ENCODE measurements at places on chromosomes 6 and 20.

GRCh38 chr6:82954937-82955577 is 110.6 kb downstream of the UBE3D start:
- DNase-seq, result peak; percentile 16

GRCh38 chr6:136897071-136897470 is 25.0 kb upstream of the SLC35D3 start:
- DNase-seq, result no peak

DNA sequence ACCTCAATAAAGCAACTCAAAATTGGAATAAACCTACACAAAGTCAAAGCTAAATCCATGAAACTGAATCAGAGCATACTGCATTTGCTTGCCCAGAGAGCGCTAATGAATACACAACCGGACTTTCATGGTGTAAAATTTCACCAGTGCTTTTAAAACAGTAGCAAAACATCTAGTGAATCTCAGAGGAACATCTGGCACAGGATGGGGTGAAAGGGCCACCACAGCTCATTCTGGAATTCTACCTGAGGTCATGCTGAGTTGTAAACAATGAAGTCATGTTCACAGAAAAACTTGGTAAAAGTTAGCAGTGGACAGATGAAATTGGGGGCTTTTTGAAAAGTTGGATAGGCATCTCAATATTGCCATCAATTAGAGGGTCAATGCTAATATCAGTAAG is 125.6 kb upstream of the STXBP5 start:
- no peak for DNase-seq

DNA sequence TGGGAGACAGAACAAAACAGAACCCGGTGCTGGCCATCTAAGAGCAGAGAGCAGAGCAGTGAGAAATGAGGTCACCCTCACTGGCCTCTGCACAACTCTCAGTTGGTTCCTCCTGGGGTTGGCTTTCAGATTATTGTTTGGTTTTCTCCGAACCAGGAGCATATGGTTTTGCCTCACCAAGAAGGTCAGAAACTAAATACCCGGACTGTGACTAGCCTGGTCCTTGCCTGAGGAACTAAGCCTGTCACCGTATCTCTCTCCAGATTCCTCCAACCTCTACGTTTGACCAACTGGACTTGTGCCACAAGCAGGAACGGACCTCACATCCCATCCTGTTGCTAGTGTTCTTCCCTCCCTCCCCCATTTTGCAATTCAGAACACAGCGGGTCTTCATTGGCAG is 450.4 kb upstream of the JARID2 start:
- no peak for DNase-seq

- no peak for DNase-seq
These were observed 1.3 kb upstream of the BLOC1S5 start for GRCh38 chr6:8065519-8065911.

DNA sequence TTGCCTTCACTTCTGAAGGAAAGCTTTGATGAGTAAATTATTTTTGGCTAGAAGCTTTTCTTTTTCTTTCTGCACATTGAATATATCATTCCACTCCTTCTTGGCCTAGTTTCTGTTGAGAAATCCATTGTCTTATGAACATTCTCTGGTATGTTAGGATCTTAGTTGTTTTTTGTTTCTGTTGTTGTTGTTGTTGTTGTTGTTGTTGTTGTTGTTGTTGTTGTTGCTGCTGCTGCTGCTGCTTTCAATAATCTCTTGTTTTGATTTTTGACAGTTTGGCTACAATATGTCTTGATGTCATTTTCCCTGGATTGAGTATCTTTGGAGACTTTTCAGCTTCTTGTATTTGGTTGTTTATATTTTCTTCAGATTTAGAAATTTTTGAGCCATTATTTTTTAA is 836.5 kb upstream of the MAN1A1 start:
- DNase-seq, result no peak

DNA sequence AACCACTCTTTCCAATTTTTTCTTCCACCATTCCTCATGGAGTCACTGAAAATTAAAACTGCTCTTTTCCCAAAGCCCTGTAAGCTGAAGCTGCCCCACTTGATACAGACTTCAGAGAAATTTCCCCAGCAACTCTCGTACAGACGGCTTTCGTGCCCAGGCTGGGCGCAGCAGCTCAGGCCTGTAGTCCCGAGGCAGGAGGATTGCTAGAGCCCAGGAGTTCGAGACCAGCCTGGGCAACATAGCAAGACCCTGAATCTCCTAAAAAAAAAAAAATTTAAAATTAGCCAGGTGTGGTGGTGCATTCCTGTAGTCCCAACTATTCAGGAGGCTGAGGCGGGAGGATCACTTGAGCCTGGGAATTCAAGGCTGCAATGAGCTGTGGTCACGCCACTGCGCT is 6.6 kb downstream of the PPDPF start:
- DNase-seq, result no peak

DNA sequence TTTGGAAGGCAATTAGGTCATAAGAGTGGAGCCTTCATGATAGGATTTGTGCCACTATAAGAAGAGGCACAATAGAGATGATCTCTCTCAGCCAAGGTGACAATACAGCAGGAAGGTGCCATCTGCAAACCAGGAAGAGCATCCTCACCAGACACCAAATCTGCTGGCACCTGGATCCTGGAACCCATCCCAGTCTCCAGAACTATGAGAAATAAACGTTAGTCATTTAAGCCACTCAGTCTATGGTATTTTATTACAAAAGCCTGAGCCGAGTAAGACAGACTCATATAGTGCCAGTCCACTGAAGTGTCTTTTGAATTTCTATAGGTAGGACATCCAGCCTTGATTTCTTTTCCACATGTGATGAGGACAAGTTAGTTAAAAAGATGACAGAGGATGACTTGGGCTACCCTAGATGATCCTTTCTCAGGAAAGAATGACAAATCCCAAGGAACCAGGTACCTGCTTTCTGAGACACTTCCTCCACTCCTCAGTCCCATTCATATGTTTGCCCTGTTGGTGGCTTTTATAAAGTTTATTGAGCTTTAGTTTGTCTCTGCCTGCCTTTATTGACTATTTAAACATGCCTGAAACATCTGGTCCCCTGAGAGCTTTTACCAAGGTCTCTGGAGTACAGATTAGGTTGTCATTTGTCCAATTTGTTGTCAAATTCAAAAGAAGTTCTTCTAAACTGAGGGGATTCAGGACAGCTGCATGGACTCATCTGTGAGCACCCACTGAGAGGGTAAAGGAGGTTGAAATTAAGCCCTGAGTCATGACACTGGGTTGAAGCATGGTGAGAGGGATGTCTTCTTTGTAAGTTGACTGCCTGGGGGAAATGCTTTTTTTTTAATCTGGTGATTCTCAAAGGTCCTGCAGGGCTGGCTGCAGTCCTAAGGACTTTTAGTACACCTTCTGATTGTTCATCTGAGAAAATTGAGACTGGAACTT is 165.0 kb upstream of the PLCB4 start:
- no peak for DNase-seq

DNA sequence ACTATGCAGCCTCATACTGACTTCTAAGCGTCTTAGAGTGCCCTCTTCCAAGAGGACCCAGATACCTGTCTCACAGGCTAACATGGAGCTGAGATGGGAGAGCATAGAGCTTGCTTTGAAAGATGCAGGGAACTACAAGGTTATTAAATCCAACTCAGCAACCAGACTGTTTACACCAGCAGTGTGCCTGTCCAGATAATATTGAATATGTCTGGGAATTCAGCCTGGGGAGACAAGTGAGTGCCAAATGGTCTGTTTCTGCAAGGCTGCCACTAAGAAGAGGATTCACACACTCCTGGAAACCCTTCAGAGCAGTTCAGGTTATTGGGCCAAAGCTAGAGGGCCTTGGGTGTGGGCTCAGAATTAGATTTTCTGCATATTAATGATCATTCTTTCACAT is 547.8 kb downstream of the PTPRT start:
- DNase-seq, result no peak

DNA sequence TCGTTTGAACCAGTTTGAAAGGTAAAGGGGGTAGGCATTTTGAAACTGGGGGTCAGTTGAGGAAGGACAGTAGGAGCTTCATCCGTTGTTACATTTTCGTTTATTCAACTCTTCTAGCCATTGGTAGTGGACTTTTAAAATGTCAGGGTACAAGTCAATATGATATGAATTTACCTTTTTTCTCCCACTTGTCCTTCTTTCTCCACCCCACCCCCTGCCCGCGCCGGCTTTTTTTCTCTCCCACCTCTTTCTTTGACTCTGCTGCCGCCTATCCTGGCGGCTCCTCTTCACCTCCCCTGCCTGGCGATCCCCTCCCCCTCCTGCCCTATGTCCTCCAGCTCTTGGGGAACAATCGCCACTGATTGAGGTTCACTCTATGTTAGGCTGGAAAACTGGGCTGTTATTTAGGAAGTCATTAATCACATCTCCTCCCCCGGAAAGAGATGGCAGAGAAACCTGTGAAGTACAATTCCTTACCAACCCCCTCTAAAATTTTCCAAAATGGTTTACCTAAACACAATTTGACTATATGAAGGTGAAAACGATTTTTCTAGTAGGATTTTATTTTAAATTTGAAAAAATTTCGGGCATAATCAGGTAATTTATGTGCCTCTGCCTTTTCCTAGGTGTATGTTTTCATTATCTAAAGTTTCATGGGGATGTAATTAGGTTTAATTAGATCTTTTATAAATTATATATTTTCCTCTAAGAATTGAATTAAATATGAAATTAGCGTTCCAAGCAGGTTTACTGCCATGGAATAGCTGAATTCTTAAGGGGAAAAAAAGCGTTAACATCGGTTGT is 778 bp upstream of the LIN28B start:
- DNase-seq, result no peak

GRCh38 chr20:9989066-9989724 is 45.6 kb upstream of the ANKEF1 start:
- DNase-seq, result peak; percentile 44

DNA sequence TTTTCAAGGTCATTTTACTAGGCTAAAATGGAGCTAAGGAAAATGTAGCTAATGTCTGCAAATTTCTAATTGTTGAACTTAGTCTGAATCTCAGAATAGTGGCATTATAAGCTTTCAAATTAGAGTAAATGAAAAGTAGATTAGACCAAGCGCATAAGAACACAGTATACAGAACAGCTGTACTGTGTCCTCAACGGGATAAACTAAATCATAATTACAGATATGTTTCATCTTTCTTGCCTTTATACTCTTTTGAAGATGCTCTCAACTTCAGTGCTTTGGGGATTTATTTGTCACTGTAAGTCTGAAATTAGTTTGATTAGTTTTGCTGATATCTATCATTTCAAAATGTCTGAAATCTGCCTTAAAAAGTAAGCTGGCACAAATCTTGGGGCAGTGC is 305.4 kb downstream of the LAMA2 start:
- no peak for DNase-seq

- DNase-seq, result no peak
These were observed 356.9 kb upstream of the MARCKS start for GRCh38 chr6:113500221-113500620.

DNA sequence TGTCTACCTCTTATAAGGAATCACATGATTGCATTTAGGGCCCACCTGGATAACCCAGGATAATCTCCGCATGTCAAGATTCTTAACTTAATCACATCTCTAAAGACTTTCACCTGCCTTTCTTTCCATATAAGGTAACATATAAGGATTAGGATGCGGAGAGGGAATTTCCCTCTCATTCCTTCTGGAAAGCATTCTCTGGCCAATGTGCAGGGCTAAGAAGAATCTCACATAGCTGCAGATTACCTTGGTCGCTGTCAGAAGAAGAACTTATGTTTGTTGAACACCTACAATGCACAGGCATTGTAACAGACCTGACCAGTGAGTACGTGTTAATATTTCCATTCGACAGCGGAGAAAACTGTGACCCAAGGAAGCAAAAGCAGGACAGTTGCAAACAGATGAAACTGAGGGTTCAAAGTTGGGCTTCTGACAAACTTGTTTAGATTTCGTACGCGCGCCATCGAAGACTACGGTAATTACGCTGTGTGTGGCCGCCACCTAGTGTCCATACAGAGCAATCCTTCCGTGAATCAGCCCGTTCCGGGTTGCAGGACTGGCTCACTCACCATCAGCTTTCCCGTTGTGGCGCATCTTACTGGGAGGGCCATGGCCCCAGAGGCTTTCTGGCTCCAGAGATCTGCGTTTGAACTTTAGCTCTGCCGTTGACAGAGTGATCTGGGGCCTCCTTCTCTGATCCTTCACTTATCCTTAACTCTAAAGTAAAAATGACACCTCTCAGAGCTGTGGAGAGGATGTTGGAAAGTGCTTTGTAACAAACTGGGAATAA is 9.5 kb downstream of the C20orf202 start:
- peak; percentile 79 for DNase-seq

DNA sequence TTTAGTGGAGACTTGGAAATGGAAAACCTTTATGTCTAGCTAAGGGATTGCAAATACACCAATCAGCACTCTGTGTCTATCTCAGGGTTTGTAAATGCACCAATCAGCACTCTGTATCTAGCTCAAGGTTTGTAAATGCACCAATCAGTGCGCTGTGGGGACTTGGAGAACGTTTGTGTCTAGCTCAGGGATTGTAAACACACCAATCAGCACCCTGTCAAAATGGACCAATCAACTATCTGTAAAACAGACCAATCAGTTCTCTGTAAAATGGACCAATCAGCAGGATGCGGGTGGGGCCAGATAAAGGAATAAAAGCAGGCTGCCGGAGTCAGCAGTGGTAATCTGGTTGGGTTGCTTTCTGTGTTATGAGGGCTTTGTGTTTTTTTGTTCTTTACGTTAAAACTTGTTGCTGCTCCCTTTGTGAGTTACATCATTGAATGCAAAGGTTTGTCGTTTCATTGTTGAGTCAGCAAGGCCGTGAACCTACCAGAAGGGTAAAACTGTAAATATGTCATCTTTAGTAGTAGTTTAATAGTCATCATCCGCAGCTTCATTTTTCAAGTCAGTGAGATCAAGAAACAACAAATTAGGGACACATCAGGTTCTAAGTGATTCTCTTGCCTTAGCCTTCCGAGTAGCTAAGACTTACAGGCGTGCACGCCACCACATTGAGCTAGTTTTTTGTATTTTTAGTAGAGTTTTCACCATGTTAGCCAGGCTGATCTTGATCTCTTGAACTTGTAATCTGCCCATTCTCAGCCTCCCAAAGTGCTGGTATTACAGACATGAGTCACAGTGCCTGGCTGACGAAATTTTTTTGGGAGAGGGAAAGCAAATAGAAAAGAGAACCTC is 22.7 kb upstream of the NUP153 start:
- DNase-seq, result no peak

- DNase-seq, result peak; percentile 49
These were observed 47.1 kb downstream of the DST start for GRCh38 chr6:56595490-56596122.

DNA sequence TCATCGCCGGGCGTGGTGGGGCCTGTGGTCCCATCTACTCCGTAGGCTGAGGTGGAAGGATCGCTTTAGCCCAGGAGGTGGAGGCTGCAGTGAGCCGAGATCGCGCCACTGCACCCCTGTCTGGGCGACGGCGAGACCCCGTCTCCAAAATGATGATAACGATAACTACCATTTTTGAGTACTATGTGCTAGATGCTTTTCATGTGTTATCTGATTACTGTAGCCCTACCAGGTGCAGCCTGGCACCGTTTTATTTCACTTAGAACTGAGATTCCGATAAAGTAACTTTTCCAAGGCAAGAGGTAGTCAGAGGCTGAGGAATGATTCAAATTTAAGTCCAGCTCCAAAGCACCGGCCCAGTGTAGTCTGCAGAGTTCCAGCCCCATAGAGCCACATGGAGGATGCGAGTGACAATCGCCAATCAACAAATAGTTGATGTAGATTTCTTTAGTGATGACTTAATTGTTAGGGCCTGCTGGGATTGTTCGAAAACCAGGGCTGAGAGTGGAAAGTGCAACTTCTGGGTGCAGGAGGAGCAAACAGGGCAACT is 727 bp downstream of the ERMARD start:
- DNase-seq, result no peak

- DNase-seq, result no peak
These were observed 724 bp downstream of the CDKN1A start for GRCh38 chr6:36679043-36679833.

Measured in AG08395 (cell line).